ENCODE measurements at places on chromosomes 5 and 9.

GRCh38 chr5:80370390-80370789, 37.5 kb upstream of the ZFYVE16 start:
- DNase-seq = no peak

DNA sequence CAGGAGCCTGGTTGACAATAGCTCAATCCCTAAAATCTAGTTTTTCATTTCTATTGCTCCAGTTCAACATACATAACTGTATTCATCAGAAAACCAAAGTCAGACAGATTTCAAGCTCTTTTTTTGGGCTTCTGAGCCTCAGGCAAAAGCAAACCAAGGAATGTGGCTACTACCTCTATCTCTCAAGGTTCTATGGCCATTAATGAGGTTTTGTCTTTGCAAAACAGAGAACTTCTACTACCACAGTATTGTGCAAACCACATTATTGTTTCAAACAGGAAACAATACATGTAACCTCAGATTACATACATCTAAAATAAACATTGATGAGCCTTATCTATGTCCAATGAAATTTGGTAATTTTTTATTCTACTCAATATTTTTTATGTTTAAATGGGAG, 35.5 kb upstream of the FTMT start:
- no peak for DNase-seq

DNA sequence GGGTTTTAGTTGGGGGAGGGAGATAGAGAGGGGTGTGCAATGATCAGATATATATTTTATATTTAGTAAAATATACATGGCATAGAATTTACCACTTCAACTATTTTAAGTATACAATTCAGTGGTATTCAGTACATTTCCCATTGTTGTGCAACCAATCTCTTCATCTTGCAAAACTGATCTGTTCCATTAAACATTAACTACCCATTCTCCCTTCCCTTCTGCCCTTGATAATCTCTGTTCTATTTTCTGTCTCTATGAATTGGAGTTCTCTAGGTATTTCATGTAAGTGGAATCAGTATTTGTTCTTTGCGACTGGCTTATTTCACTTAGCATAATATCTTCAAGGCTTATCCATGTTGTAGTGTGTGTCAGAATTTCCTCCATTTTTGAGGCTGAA, 38.6 kb downstream of the TGFBI start:
- DNase-seq = peak; percentile 42

DNA sequence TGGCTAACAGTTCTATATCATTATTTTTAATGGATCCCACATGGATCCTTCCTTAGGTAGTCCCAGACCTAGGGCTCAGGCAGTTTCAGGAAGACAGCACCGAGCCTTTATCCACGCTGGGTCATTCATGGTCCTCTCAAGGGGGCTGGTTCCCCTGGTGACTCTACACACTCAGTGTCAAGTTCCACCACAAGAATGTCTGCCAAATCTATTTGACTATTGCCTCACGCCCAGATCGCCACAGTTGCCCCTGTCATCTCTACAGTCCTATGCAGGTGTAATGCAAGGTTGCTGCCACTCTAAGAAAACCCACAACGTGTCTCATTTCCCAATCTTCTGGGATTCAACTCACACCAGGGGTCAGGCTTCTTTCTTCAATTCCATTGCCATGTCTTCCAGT, 8.0 kb upstream of the ZNF366 start:
- no peak for DNase-seq

DNA sequence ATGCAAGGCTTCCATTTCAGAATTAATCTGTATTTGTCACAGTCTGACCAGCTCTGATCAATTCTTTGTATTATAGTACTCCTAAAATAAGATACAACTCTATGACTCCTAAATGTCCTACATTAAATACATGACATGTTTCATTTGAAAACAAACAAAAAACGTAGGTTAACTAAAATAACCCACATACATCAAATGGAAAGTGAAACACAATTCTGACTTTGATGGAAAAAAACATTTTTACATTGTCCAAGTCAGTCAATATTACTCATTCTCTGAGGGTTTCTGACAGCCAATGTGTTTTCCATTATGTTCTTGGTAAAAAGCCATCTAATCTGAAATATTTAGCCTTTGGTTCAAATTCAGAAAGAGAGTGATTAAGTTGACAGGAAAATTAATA, 8.7 kb downstream of the HMGCS1 start:
- no peak for DNase-seq

DNA sequence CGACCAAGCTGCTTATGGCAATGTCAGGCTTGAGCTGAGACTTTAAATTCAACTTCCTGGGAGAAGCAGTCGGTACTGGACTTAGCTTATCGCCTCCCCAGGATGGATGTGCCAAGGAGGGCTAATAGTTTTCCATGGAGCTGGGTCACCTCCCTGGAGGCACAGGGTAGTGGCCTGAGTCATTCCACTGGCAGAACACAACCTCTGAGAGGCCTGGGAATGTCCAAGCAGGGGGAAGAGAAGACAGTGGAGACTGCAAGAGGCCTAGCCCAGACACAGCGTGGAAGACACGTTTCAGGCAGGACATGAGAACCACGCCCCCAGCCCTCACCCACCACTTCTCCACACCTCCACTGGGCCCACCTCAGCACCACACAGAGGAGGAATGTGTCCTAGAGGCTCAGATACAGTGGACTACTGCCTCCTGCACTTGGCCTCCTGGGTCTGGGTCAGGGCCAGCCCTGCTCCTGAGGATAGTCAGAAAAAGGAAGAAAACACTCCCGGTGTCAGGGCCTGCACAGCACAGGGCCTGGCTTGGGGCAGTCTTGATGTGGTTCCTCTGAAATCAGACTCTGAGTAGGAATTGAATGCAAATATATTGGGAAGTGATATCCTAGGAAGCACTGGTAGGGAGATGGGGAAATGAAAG, 171.8 kb downstream of the FSTL4 start:
- no peak for DNase-seq

DNA sequence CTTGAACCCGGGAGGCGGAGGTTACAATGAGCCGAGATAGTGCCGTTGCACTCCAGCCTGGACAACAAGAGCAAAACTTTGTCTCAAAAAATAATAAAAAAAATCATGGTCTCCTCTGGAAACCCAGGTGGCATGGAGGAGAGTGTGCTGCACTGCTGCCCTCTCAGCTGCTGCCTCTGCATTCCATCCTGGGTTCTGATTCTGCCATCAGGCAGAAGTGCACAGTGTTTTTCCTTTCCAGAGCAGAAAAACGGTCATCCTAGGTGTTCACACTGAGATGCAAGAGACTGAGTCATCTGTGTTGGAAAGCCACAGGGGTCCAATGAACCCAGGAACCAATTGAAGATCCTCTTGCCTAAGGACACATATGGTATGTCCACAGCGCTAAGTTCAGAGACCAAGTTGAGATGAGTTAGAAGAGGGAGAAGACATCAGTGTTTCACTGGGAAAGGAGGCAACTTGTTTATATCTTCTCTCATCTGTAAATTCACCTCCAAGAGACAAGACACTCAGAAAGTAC, 88.8 kb upstream of the DMRT1 start:
- no peak for DNase-seq

GRCh38 chr5:126449751-126450271, 26.6 kb downstream of the GRAMD2B start:
- DNase-seq = peak; percentile 50

DNA sequence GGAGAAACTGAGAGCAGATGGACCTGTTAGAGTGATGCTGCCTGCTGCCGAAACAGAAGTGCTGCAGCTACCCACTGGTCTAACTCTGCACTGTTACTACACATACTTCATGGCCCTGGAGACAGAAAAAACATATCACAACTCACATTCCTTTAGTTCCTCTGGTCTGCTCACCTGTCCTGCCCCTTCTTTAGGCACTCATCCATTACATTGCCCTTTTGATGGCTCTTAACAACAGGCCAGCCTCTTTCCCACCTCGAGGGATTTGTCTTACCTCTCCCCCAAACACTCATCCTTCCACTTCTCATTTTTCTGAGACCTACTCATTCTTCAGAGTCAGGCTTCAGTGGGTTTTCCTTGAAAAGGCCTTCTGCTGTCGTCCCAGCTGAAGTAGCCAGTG, 49.2 kb downstream of the KCTD16 start:
- DNase-seq = peak; percentile 83

DNA sequence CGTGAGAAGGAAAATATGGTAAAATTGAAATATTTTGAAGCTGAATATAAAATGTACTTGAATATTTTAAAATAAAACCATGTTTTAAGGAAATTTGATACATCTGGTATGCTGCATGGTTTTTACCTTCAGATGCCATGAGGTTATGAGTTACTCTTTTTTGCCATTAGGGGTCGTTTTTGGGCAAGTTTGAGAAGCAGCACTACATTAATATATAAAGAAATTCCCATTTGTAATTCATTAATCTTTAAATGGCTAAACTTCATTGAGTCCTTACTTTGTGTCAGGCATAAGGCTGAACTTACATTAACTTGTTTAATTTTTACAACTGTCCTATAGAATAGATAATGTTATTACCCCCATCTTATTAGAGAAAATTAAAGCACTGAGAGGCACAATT, 152.3 kb downstream of the KDM4C start:
- peak; percentile 14 for DNase-seq

- no peak for DNase-seq
Observed at GRCh38 chr9:107211284-107211923, 71.7 kb upstream of the RAD23B start.

DNA sequence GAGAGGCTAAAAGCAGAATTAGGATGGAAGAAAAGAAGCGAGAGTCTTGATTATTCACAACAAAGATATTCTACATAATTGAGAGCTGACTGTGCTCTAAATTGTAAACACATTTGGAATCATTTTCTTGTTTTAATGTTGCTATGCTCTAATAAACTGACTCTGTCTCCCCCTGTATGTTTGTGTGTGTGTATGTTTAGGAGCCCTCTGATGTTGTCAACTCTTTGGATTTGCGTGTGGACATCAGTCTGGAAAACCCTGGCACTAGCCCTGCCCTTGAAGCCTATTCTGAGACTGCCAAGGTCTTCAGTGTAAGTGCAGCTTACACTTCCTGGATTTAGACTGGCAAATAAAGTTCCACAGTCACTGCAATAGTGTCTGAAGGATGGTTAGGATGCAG, 37.8 kb downstream of the MOCS2 start:
- no peak for DNase-seq

- no peak for DNase-seq
Observed at GRCh38 chr5:24525414-24525813, 119.4 kb downstream of the CDH10 start.

- no peak for DNase-seq
Observed at GRCh38 chr9:6869081-6869948, 111.5 kb downstream of the KDM4C start.

DNA sequence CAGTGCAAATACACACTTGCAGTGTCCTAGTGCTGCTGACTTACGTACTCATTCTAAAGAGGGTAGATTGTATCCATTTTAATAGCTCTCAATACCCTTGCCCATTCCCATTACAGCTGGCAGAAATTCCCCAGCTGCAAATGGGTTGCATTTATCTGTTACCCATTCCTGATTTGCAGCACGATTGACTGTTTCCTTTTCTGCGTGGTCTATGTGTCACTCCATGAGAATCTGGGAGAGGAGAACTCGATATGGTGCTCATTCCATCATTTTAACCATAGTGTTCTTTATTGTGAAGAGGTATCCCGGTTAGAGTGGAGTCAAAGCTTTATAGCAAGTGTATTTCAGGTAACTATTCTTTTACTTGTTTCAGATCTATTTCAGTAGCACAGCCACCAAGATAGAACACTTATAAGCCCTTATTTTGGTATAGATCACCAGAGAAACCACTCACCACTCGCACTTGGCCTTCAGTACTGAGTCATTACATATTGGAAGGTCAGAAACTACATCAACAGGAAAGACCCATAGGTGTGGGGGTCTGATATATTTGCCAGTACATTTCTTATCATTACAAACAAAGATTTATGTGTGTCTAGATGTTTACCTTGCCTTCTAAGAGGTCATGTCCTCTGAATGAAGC, 139.5 kb downstream of the MUSK start:
- no peak for DNase-seq

- peak; percentile 76 for DNase-seq
Observed at GRCh38 chr9:126704157-126704891, 90.6 kb downstream of the LMX1B start.

- DNase-seq = peak; percentile 1
Observed at GRCh38 chr5:108093186-108093585, 288.7 kb downstream of the FBXL17 start.

GRCh38 chr5:115816226-115817081, at the start of gene CDO1:
Gene CDO1 (minus strand): TSS chr5:115816659. CDS start chr5:115816397, 262 bp downstream.
- DNase-seq = peak; percentile 7

DNA sequence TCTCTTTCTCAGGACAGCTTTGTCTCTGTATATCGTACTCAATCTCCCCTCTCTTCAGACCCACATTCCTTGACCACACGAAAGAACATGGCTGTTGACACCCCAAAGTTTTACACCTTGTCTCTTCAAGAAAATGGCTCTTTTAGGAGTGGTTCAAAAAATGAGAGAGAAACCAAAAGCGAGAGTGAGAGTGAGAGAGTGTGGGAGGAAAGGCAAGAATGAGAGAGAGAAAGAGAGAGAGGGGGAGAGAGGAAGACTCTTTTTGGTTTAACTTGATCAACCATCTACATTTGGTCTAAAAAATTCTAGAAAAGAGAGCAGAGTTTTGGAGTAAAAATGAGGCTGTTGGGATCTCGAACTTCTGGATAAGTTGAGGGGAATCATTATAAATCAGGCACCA, 581.8 kb upstream of the WWC1 start:
- no peak for DNase-seq

- no peak for DNase-seq
Observed at GRCh38 chr5:115458416-115458815, 86.2 kb downstream of the FEM1C start.

- DNase-seq = no peak
Observed at GRCh38 chr9:129541270-129541669, 79.6 kb downstream of the C9orf50 start.

DNA sequence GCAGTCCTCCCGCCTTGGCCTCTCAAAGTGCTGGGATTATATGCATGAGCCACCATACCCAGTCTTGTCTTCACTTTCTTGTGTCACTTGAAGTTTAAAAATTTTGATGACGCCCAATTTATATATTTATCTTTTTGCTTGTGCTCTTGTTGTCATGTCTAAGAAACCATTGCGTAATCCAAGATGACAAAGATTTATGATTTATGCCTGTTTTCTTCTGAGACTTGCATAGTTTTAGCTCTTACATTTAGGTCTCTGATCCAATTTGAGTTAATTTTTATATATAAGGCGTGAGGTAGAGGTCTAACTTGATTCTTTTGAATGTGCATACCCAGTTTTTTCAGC, 18.6 kb downstream of the ANKHD1 start:
- no peak for DNase-seq

- DNase-seq = no peak
Observed at GRCh38 chr9:4709380-4709779, 30.0 kb downstream of the CDC37L1 start.

GRCh38 chr5:135208555-135208902, 174.5 kb upstream of the PITX1 start:
- no peak for DNase-seq

GRCh38 chr9:16309469-16310271, 560.8 kb downstream of the BNC2 start:
- no peak for DNase-seq

- DNase-seq = no peak
Observed at GRCh38 chr5:92599217-92599810, 981.7 kb downstream of the NR2F1-AS1 start.

DNA sequence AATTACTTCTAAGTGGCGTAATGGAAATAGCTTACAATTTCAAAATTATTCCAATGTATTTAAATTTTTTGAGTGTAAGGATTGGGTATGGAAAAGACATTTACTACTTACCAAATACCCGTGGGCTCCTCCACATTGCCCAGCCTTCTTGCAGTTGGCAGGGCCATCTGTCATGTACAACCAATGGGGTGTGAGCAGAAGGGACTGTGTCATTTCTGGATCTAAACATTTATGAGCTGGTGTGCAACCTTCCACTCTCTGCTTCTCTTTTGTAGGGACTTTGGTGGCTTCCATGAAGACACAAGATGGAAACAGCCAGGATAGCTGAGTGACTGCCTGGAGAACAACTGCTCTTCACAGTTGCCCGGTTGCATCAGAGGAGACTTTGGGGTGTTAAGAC, 40.8 kb downstream of the FRMD3 start:
- DNase-seq = no peak
